Activated naive CD8-positive, alpha-beta T cell treated with anti-CD3 and anti-CD28 coated beads for 36 hours (primary cell): ENCODE measurements at places on chromosomes 1 and 21.

GRCh38 chr1:201553496-201554189 is 14.7 kb downstream of the NAV1 start:
- H3K4me3 ChIP-seq, result no peak overlapping the region
- H3K27ac ChIP-seq, result no peak overlapping the region
- H3K4me1 ChIP-seq, result no peaks in the 10 kb centered on the region
- H3K36me3 ChIP-seq, result peaks cover 1% of the 10 kb centered on the region
- no peaks in the 10 kb centered on the region for H3K27me3 ChIP-seq

GRCh38 chr1:238647877-238648276 is 738.5 kb upstream of the CHRM3 start:
- H3K27ac ChIP-seq, result no peak overlapping the region
- H3K4me1 ChIP-seq, result no peaks in the 10 kb centered on the region
- H3K27me3 ChIP-seq, result no peaks in the 10 kb centered on the region
- no peak for DNase-seq
- H3K4me3 ChIP-seq, result no peak overlapping the region

DNA sequence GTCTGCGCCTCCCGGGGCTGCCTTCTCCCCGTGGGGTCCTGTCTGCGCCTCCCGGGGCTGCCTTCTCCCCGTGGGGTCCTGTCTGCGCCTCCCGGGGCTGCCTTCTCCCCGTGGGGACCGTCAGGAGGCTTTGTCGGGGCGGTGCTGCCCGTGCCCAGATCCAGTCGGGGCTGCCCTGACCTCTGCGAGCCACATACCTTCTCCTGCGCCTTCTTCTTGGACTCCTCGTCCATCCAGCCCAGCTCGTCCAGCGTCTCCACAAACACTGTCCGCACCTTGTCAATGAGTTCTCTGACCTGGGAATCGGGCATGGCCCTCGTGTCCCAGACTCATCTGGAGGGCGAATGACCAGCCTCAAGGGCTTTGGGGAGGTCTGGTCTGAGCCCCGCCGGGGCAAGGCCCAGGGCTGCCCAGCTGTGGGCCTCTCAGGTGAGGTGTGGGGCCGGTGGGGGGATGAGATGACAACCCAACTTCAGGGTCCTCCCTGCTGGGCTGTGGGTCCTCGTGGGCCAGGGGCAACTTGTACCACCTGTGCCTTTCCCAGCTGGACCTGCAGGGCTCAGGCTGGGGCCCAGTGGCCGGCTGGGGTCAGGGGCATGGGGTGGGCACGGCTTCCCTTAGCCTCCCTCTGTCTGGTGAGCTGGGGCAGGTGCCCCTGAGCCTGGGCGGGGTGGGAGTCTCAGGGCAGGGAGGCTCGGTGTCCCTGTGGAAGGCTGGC is 9.4 kb downstream of the PRXL2B start:
- H3K27ac ChIP-seq, result no peak overlapping the region
- H3K36me3 ChIP-seq, result no peaks in the 10 kb centered on the region
- no peaks in the 10 kb centered on the region for H3K27me3 ChIP-seq
- no peak overlapping the region for H3K4me3 ChIP-seq

DNA sequence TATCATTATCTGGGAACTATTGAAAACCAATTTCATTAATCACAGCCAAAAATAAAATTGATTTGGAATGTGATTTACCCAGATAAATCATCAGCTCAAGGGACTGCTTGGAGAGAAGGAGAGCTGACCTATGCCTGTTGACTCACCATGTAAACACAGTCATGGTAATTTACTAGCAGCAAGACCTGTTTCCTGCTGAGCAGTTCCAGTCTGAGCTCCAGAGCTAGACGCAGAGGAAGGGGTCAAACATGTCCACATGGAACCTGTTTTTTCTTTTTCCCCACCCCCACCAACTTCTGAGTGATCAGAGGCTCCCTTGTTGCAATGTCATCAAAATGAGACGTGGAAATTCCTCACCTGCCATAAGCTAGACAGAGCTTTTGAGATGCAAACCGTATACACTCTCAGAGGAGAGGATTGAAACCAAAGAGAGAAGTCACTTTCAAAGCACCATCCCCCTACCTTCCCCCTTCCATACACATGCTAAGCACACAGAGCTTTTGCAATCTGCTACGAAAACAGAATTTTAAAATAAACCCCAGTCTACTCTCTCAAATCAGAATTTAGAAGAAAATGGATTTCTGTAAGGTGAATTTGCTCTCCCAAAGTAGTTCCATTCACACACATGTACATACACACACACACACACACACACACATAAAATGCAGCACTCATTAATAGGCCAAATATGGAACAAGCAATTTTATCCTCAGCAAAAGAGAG is 55.9 kb upstream of the PTGFRN start:
- H3K27me3 ChIP-seq, result no peaks in the 10 kb centered on the region
- DNase-seq, result no peak
- H3K4me1 ChIP-seq, result peaks cover 16% of the 10 kb centered on the region
- no peaks in the 10 kb centered on the region for H3K36me3 ChIP-seq
- H3K27ac ChIP-seq, result peak overlapping the region; percentile 39

GRCh38 chr1:77536813-77537212 is 145.6 kb downstream of the ZZZ3 start:
- H3K27ac ChIP-seq, result no peak overlapping the region
- DNase-seq, result no peak
- no peaks in the 10 kb centered on the region for H3K27me3 ChIP-seq
- no peak overlapping the region for H3K4me3 ChIP-seq

GRCh38 chr1:23601968-23602876 is 42.9 kb upstream of the ID3 start:
- H3K36me3 ChIP-seq, result no peaks in the 10 kb centered on the region
- DNase-seq, result no peak
- peaks cover 73% of the 10 kb centered on the region for H3K4me1 ChIP-seq

- peaks cover 18% of the 10 kb centered on the region for H3K4me1 ChIP-seq
- peak overlapping the region; percentile 72 for H3K27ac ChIP-seq
- H3K36me3 ChIP-seq, result no peaks in the 10 kb centered on the region
- no peak overlapping the region for H3K4me3 ChIP-seq
These were observed 66.6 kb downstream of the BCAR3 start for GRCh38 chr1:93614986-93615581.

GRCh38 chr1:180235502-180236239 is 5.6 kb downstream of the LHX4 start:
- DNase-seq, result no peak
- H3K4me1 ChIP-seq, result peaks cover 33% of the 10 kb centered on the region

- DNase-seq, result peak; percentile 44
- H3K36me3 ChIP-seq, result peaks cover 51% of the 10 kb centered on the region
- peak overlapping the region; percentile 93 for H3K4me3 ChIP-seq
- peaks cover 72% of the 10 kb centered on the region for H3K4me1 ChIP-seq
- H3K27me3 ChIP-seq, result peaks cover 3% of the 10 kb centered on the region
These were observed 2.0 kb downstream of the RCSD1 start for GRCh38 chr1:167631936-167632614.

DNA sequence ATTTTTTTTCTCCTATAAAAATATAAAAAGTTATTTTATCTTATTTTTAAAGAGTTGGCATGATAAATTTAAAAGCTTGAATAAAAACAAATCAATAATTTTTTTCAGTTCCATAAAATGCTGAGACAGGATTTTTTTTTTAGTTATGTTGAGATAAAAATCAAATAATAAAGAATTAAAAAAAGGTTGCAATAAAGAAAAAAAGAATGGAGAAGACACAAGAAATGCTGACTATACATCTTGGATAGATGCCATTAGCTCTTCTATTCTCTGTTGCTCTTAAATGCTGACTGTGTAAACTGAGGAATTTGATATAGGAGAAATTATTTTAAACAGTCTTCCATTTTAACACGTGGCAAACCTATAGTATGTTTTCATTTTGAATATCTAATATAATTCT is 2298.5 kb downstream of the MRPL39 start:
- no peaks in the 10 kb centered on the region for H3K36me3 ChIP-seq
- no peak overlapping the region for H3K27ac ChIP-seq
- H3K27me3 ChIP-seq, result no peaks in the 10 kb centered on the region
- no peak for DNase-seq
- H3K4me3 ChIP-seq, result no peak overlapping the region
